DMS79 (cell line): ENCODE measurements at places on chromosomes 13 and 19.

GRCh38 chr13:100644371-100644770 is 30.2 kb downstream of the TMTC4 start:
- no peak for DNase-seq

- DNase-seq, result no peak
Measured at GRCh38 chr13:19852766-19853165, 10.7 kb downstream of the ZMYM5 start.

GRCh38 chr13:94312511-94313216 is 166.8 kb downstream of the DCT start:
- peak; percentile 89 for DNase-seq

DNA sequence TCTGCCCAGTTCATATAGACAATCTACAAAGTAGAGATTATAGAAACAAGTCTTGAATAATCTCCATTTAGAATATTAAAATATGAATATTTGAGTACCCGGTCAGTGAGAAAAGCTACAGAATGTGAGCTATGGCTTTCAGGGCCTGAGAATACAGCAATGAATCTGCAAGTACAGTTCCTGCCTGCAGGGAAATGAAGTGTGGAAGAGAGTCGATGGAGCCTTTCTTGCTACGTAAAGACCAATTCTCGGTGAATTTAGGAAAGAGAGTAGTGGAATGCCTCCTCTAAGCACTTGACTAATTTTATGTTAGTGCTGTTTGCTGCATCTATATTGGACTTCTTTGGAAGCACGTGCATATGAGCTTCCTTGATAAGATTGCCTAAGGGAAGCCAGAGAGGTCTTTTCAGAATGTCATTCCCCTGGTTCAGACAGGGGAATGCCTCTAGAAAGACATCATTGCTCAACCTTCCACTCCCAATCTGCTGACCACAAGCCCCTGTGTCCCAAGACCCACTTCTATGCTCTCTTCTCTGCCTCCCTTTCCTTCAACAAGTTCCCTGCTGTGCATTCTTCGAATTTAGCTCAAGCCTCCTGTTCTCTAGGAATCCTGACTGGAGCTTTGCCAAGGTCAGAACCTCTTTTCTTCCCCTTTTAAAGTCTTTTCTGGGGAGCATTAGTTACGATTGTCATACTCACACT is 41.9 kb downstream of the GPC6 start:
- DNase-seq, result no peak

DNA sequence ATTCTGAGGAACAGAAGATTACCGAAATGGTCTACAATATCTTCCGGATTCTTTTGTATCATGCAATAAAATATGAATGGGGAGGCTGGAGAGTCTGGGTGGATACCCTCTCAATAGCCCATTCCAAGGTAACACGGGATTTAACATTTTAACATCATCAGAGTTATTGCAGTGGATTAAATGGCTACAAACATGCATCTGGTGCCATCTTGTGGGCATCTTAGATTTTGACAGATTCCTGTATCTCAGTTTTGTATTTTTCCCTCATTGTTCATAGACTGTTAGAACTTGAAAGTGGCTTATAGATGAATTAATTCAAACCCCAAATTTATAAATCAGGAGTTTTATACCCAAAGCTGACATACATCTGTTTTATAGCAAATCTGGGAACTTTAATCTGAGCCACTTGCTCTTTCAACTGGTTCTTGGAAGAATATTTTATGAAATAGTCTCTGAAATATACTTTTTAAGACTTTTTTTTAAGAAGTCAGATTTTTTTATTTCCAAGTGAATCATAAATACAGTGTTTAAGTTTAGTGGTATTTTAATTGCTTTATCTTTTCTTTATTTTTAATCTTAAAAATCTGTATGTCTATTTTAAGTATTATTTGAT is 215.2 kb downstream of the NBEA start:
- DNase-seq, result no peak

DNA sequence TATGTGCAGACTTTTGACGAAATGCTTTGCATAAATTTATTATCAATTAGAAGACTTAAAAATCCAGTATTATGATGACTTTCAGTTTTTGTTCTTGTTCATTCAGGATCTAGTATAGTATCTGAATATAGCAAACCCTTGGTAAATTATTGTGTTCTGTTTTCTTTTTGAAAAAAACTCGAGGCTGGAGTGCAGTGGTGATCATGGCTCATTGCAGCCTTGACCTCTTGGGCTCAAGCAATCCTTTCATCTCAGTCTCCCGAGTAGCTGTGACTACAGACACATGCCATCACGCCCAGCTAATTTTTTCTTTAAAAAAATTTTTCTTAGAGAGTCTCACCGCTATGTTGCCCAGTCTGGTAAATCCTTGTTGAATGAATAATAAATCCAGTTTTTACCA is 4.6 kb downstream of the FARP1 start:
- DNase-seq, result no peak

DNA sequence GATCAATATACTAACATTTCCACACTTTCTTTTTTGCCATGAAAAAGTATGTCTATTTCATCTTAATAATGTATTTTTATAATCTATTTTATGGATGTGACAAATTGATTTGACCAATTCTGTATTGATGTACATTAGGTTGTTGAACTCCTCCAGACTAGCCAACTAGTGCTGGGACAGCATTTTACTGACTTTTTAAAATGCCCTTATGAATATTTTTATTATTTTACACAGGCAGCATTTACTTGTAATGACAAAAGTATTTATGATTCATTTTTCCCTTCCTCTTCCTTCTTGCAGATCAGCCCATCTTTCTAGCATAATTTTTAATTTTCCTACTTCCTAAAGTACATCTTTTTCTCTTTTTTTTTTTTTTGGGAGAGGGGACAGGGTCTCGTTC is 918 bp upstream of the FUZ start:
- no peak for DNase-seq

DNA sequence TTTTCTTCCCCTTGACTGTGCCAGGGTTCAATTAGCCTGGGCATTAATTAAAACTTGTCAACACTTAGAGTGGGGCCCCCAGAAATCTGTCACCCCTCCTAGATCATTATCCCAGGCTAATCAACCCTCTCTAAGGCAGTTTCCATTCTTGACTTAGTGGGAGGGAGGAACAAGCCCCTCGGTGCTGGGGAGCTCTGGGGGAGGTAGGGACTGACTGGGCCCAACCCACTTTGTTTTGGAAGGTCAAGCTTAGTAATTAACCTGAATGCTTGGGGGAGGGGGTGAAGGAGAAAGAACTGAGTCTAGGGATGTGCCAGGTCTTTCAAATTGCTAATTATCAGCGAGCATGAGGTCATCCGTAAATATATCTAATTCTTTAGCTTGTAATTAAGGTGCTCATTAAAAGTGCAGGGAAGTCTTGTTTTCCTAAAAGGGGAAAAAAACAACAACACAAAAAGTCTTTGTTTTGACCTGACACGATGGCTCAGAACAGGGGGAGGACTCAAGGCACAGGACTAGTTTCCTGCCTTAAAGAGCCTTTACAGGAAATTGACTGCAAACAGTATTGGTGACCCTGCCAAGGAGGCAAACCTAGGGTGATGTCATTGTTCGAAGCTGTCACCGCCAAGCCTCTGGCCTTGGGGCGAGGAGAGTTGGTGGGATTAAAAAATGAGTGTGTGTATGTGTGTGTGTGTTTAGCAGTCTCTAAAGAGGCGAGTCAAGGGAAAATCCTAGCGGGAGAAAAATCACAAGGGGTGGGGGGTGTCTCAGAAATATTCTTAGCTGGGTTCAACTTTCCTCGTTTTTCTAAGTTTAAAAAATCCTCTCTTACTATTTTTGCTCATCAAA is 19.4 kb downstream of the ACTN4 start:
- no peak for DNase-seq

GRCh38 chr13:73142071-73142470 is 83.3 kb downstream of the KLF5 start:
- peak; percentile 14 for DNase-seq

GRCh38 chr13:40261336-40261735 is 405.1 kb downstream of the FOXO1 start:
- DNase-seq, result no peak

DNA sequence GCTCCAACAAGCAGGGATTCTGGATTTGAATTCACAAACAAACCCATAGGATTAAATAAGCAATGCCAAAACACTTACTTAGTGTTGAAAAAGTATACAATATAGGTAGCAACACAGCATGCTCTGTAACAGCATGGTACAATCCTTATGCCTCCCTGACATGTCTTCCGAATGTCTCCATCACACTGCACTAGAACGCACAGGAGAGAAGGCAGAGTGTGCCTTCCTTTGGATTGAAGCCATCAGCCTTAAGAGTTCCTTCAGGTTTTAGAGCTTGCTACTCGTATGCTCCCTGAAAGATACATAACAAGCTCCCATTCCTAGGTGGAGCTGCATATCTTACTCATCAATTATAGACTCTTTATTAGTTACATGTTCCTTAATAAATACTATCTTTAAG is 1573.9 kb upstream of the PRR20A start:
- no peak for DNase-seq

DNA sequence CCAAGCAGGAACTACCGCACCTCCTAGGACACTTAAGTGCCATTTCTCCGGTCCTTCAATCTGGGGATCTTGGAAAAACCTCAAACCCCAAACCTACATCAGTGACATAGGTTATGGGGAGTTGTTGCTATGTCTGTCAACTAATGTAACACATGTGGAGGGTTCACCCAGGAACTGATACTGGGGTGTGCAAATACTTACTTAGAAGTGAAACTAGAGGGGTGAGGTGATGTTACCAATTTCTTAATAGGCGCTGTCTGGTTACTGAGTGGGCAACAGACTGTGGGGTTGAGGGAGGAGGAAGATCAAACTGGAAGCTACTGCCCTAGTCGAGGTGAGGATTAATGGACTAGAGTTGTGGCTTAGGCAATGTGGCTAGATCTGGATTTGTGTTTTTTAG is 1.9 kb downstream of the ZNF586 start:
- no peak for DNase-seq

- DNase-seq, result no peak
Measured at GRCh38 chr19:30085394-30085793, 143.4 kb downstream of the URI1 start.

- no peak for DNase-seq
Measured at GRCh38 chr19:51071095-51071405, 6.2 kb upstream of the KLK13 start.

DNA sequence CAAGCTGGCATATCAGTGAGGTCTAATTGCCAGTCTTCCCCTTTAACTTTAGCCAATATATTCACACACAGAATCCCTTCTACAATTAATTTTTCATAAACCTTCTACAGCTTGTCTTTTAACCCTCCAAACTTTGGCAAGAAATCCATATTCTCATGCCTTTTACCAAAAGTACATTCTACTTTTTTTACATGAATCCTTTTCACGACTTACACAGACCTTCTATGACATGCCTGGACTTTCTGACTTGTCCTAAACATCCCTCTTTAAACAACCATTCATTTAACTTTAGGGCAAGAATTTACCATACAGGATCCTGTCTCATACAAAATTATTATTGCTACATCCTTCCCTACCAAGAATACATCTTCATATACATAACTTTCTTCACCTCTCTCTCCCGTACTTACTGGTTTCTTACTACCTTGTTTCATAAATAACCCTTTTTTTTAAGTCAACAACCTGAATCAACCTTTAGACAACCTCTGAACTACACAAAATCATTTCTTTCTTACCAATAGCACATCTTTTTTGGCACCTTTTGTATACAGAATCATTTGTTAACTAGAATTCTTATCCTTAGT is 23.5 kb downstream of the ZNF544 start:
- no peak for DNase-seq

- no peak for DNase-seq
Measured at GRCh38 chr13:36885901-36886300, 34.1 kb downstream of the SMAD9 start.

- DNase-seq, result no peak
Measured at GRCh38 chr19:27794494-27795042, 1418.4 kb downstream of the UQCRFS1 start.
